Naive thymus-derived CD4-positive, alpha-beta T cell (primary cell): ENCODE measurements at places on chromosomes 2 and 18. TPM values are rescaled to one million over a fixed set of nuclear protein-coding genes. Genes with fewer than 3 reads are reported as not detected.

DNA sequence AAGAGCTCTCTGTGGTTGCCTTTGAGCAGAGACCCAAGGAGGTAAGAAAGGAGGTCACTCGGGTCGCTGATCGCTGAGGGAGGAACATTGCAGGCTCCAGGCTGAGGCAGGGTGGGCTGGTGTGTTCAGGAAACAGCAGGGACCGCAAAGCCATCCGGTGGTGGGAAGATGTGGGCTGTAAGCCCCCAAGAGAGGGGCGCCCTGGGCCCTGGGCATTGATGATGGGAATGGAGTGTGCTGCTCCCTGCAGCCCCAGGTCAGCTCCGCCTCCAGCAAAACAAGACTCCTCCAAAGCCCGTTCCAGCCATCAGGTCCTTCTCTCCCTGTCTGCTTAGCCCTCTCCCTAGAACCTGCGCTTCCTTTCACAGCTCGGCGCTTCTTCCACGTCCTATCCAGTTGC lies 229.7 kb downstream of the KLHL29 start:
- no peak for DNase-seq

DNA sequence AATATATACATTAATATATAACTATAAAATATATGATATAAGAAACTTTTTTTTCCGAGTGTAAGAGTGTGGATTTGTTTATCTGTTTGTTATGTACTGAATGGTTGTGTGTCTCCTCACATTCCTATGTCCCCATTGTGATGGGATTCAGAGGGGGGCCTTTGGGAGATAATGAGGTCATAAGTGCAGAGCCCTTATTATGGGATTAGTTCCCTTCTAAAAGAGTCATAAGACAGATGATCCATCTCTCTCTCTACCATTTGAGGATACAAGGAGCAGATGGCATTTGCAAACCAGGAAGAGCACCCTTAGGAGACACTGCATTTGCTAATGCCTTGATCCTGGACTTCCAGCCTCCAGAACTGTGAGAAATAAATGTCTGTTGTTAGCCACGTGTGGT lies 30.3 kb upstream of the SAP130 start:
- no peak for DNase-seq

- no peak for DNase-seq
These were observed 780.4 kb upstream of the NRXN1 start for GRCh38 chr2:51812138-51812866.

GRCh38 chr2:161876416-161876815 lies 197.6 kb downstream of the DPP4 start:
- DNase-seq, result no peak

- no peak for DNase-seq
These were observed 189.1 kb downstream of the INHBB start for GRCh38 chr2:120535081-120535480.

DNA sequence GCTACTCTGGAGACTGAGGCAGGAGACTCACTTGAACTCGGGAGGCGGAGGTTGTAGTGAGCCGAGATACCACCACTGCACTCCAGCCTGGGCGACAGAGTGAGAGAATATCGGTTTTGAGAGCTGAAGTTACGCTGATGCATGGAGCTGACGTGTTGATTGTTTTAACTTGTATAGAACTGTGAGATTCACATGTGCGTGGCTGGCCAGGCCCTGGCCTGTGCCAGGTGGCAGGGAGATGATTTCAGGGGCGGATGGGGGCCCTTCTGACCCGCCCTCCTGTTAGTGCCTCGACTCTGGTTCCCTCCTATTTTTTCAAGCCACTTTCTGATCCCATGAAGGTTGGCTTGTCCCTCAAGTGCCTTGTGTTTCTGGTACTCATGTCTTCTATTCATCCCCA lies 25.7 kb downstream of the GATA6 start:
- DNase-seq, result no peak

- no peak for DNase-seq
These were observed 53.4 kb downstream of the CDH2 start for GRCh38 chr18:28123401-28124030.

- DNase-seq, result no peak
These were observed 26.8 kb downstream of the PPP1CB start for GRCh38 chr2:28778392-28778791.

GRCh38 chr2:174985614-174986013 lies 19.6 kb downstream of the CHN1 start:
- DNase-seq, result no peak

DNA sequence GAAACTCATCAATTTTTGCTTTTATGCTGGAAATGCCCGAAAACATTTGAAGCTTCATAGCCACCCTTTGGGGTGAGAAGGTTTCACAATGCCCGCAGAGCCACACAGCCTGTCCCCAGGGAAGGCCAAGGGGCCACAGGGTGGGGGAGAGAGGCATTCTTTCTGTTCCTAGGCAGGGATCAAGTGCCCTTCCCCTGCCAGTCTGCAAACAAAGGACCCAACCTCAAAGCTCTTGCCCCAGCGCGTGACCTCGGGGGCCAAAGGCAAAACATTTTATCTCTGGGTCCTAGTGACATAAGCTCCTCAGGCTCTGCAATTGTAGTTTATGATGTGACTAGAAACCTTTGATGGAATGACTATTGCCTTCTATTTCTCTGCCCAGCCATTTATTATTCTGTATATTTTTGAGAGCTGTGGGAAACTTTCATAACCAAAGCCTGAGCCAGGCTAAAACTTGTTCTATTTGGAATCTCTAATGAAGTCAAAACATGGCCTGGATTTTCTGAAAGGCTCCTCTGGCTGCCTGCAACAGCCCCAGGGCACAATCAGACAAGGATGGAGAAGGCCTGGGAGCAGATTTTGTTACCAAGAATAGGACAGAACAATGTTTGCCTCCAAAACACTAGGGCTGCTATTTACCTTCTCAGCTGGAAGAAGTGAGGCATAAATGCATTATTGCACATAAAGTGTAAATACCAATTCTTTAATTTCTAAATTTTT lies 137.2 kb upstream of the KCTD1 start:
- no peak for DNase-seq

DNA sequence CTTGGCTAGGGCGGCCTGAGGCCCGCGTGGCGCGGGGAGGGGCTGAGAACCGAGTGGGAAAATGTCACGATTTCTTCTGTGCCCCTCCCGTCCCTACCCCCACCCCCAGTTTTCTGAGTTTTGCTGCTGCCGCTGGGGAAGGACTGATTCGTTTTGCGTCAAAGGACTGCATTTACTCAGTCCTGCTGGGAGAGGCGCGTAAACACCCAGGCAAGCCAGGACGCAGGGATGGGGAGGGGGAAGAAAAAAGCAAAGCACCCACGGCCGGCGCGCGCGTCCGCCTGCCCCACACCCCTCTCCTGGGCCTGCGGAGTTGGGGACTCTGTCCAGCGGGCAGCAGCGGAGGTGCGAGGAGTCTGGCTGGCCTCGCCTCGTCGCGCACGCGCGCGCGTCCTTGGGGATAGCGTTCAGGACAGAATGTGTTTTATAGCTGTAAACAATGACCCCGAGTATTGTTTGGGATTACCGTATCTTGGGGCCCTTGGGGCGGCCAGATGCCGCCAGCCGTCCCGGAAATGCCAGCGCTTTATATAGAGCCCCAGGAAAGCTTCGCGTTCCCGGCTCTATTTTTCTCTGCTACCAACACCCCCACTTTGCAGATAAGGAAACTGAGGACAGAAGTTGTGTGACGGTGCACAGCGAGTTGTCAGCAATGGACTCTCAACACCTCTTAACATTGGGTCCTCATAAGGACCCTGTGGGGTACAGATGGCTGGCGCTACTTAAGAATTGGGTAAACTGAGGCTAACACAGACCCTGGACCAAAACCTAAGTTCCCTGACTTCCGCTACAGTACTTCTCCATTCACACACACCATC lies 1.7 kb upstream of the FOSL2 start:
- DNase-seq, result no peak

- no peak for DNase-seq
These were observed 212.7 kb downstream of the DYM start for GRCh38 chr18:49247781-49248180.

DNA sequence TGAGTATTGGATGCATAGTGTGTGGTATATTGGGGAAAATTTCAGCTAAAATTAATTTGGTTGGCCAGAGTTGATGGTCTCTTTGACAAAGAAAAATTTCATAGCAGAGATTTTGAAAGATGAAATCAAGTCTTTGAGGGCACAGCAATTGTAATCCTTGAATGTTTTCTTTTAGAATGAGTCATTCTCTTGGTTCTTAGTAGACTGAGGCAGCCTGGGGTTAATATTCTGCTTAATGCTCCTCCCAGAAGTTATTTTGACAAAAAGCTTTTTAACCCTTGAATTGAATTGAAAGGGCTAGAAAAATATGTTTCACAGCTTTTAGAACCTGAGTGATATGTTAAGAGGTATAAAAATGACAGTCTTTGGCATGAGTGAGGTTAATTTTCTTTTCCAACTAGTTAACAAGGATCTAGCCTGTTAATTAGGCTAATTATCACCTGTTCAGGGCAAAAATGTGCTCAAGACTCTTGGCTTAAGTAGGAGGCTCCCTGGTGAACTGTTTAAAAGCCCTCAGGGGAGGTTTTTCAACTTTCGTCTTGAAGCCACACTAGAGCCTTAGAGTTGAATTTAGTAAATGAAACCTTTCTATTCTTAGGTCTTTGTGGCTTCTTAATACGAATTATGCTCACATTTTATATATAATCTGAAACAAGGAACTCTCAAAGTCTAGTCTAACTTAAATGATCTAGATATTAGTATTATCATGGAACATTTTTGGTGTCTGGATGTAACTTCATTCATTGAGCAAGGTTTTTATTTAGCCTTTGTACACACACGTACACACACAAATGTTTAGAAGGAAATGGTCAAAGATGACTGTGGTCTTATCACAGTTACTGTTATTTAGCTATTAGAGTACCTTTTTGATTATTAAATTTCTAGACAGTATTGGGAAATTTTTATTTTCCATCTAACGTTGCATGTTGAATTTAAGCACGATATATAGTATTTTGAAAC lies 272.5 kb downstream of the ZNF407 start:
- DNase-seq, result no peak

DNA sequence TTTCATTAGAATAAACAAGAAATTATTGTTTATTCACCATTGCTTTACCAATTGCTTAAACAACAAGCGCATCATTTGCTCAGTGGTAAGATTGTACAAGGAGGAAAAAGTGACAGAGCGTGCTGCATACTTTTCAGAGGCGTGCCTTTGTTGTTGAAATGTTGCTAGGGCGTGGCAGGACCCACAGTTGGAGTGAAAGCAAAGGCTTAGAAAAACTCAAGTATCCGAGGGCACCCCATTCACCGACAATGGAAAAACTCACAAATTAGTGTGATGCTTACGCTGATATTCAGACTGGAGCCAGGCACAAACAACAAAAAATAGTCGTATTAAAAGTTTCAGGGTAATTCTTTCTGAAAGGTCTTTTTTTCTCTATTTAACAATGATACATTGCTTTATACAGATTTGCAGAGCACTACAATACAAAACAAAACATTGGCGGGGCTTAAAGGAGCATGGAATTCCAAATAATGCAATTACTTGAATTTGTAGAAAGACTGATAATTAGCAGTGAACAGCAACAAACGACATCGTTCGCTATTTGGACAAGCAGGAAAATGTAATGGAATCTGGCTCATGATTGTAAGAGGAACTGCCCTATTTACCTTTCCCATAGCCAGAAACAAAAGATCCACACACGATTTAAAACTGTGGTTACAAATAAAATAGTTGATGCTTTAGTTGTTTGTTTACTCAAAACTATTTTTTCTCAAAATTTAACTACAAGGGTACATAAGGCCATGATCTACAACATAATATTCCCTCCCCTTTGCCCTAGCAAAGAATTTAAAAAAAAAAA lies 37.8 kb upstream of the RTTN start:
- DNase-seq, result no peak

DNA sequence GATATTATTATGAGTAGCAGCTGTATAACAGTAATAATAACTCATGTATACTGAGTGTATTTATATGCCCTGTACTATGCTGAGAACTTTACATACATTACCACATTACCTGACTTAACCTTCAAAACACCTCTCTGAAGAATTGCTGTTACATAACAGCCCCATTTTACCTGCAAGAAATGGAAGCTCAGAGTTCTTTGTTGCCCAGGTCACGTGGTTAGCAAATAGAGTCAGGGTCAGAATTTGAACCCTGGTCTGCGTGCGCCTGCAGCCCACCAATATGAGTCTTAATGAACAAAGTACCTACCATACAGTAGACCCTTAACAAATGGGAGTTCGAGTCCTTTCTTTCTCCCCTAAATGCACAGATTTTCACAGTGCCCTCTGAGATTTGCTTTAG lies 101.9 kb downstream of the MCFD2 start:
- no peak for DNase-seq

DNA sequence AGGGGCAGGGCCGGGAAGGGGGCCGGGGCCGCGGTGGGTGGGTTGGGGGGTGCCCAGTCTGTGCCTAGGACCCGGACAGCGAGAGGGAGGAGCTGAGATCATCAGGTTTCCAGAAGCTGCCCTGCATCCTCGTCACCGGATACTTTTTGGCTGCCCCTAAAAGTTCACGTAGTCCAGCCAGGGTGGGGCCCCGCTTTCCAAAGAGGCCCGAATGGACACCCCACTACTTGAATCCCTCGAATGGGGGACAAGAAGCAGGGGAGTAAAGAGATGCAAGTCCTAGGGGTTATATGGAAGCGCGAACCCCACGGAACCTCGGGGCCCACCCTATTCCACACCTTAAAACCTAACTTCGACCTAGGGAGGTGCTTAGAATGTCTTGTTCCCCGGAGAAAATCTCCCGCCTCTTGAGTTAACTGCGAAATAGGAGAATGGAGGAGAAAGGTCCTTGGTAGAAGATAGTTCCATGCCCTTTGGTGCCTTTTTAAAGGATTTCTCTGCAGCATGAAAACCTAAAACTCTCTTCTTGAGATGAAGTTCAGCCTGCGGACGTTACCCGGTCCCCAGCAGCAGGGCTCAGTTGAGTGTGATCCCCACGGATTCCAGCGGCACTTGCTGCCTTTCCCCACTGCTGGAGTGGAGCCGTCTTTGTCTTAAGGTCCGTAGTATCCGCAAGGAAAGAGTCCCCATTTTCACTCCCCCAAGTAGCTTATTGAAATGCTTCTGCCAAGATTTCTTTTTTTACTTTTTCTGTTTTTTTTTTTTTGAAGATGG lies 2.1 kb upstream of the RNF152 start:
- DNase-seq, result no peak

DNA sequence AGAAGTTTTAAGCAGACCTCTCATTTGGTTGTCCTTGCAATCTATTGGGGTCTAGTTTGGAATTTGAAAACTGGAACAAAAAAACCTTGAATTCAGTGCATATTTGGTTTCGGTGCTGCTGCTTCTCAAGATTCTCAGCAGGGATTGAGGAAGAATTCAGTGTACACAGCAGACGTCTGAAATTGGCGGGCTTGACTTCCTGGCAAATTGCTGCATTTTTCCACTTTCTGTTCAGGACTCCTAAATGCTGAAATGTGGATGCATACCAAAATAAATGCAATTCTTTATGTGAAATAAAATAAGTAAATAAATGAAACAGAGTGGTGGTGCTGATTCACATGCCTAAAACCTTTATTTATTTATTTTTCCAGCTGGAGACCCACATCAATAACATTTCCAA lies 332.4 kb upstream of the KYNU start:
- DNase-seq, result no peak

VSNL1 gene
- total RNA-seq, result not detected

KIAA1328 gene
- 16.0 TPM for total RNA-seq

MBOAT2 gene
- 3.9 and 5.3 TPM in 2 replicates for total RNA-seq

PPM1B gene
- 89.5 TPM for total RNA-seq

GAREM2 gene
- total RNA-seq, result 4.9 TPM

EVX2 gene
- not detected for total RNA-seq

NAGK gene
- total RNA-seq, result 120 TPM

NMUR1 gene
- 0.72 TPM for total RNA-seq

ZNF512 gene
- total RNA-seq, result 48.5 and 50.1 TPM in 2 replicates

SETBP1 gene
- total RNA-seq, result 0.51 TPM

PCARE gene
- not detected for total RNA-seq

DOK6 gene
- not detected for total RNA-seq

CRYBA2 gene
- total RNA-seq, result not detected
